Stomach (tissue), 19 donors: ENCODE measurements at places on chromosomes 4 and X. TPM values are rescaled to one million over a fixed set of nuclear protein-coding genes. Genes with fewer than 3 reads are reported as not detected.

DNA sequence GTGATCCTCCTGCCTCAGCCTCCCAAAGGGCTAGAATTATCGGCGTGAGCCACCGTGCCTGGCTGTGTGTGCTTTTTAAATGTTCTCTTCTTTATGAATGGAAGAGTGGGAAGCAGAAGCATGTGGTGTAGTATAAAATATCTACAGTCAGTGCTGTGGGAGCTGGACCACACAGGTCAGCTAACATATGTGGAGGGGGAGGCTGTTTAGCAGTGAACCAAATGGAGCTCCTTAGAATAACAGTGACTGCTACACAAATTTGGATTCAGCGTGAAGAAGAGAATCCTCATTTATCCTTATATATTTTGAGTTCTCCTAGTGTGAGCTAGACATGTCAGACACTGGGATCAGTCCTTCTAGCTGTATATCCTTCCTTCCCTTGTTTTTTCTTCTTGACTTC lies 3.2 kb downstream of the SNX25 start:
- DNase-seq: no peak

- DNase-seq: no peak
Measured at GRCh38 chr4:169628579-169628978, 8.2 kb downstream of the CLCN3 start.

DNA sequence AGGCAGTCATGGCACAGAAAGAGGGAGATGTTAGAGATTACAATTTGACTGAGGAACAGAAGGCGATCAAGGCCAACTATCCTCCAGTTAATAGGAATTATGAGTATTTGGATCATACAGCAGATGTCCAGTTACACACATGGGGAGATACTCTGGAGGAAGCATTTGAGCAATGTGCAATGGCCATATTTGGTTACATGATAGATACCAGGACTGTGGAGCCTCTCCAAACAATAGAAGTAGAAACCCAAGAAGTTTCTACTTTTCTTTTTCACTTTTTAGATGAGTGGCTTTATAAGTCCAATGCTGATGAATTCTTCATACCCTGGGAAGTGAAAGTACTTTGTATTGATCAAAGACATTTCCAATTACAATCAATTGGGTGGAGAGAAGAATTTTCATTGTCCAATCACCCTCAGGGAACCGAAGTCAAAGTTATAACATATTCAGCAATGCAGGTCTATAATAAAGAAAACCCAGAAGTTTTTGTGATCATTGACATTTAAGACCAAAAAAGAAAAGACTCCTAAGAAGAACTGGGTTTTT lies 139.1 kb downstream of the MAB21L2 start:
- no peak for DNase-seq

DNA sequence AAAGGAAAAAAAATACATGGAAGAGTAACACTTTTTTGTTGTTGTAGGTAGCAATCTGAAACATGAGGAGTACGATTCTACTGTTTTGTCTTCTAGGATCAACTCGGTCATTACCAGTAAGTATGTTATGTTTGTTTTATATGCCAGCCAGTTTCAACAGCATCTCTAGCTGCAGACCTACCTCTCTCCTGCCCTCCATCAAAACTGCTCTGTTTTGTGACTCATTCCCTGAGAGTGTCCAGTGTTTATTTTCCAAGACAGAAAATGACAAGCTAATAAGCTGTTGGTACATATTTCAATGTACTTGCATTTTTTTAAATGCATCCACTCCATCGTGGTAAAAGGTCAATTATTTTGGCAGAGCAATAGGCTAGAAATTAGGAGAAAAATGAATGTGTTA lies 347 bp downstream of the AMTN start:
- DNase-seq: no peak

- DNase-seq: peak; percentile 56
Measured at GRCh38 chr4:45410701-45411210, 684.4 kb upstream of the GNPDA2 start.

GRPEL1 gene
- 11.4 TPM for total RNA-seq

- DNase-seq: no peak
Measured at GRCh38 chr4:152162331-152162697, 373.6 kb downstream of the FBXW7 start.

EMD gene
- 24.2 TPM for total RNA-seq

DNA sequence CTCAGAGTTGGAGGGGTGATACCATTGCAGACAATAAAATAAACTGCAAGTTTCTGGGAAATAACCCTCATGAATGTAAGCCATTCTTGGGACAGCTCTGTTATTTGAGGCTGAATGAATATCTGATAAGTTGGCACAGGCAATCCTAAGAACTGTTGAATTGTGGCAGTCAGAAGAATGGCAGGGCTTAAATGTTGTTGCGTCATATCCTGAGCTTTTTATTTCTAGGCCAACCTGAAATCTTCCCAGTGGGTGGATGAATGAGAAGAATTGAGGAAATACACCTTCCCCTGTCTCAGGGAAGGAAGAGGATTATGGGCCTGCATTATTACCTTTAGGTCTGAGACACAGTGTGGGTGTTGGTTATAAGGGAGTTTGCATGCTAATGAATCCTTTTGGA lies 64.4 kb upstream of the C4orf54 start:
- DNase-seq: no peak

- no peak for DNase-seq
Measured at GRCh38 chrX:77779695-77780094, 6.3 kb downstream of the ATRX start.

DNA sequence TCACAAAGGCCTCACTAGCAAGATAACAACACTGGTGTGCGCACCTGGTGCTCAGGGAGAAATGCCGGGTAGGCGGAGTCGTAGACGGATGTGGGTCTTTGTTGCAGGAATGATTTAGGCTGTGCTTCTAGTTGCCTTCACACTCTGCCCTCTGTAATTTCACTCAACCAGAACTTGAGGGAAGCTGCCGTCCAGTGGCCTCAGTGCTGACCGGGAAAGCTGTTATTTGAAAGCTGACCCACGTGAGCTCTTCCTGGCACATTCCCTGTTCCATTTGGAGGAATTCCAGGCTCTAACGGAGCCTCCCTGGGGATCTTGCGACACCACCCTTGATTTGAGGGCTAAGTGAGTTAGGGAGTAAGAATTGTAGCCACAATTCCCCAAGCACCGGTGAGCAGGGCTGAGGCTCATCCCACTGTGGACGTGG lies 15.9 kb downstream of the SH3TC1 start:
- DNase-seq: peak; percentile 52

GRCh38 chr4:186078981-186079638 lies 10.2 kb downstream of the TLR3 start:
- DNase-seq: no peak

DNA sequence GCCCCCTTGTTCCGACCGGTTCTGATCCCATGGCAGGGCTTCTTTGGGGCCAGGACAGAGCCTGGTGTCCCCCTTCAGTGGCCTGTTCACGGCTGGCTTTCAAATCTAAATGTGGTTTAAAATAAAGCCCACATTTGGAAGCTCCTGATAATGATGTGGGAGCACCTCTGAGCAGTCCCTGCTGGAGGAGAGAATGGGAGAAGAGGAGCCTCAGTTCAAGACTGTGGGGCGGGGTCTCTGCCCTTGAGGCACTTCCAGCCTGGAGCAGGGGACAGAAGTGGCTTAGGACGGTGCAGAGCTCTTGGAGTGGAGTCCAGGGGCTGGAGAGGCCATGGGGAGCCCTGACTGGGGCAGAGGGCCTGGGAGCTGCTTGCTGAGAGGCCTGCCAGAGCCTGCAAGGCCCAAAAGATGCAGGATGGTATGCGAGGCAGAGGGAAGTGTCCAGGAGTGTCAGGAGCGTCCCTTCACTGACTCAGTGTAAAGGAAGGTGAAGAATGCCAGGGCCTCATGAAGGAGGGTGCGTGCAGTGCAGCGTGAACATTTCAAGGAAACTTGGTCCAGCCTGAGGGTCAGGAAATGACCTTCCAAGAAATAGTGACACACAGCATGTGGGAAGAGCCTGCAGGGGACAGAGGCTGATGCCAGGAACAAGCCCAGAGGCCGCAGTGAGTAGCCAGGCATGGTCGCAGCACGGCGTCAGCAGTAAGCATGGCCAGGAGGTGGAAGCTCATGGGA lies 21.1 kb upstream of the TADA2B start:
- DNase-seq: no peak

GRCh38 chr4:172705565-172705964 lies 463.0 kb upstream of the GALNT7 start:
- DNase-seq: no peak

CFAP99 gene
- total RNA-seq: not detected

GPM6B gene
- total RNA-seq: 13.4 TPM

GRCh38 chr4:70544279-70544868 lies 26.0 kb downstream of the AMTN start:
- no peak for DNase-seq

DNA sequence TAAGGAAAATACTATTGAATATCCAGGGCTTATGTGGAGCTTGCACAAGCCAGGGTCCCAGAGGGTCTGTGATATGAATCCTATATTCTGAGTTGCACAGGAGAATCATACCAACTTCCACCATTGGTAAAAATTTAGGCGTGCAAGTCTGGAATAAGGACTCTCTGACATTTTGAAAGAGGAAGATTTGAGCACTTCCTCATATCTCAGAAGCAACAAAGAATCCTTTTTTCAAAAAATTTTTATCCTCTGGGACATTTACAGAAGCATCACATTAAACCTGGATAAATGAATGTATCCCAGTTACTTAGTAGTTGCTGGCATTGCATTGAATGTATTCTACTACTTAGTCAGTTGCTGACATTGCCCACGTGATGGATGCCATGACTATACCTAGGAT lies 24.2 kb upstream of the CAMK2D start:
- DNase-seq: no peak

CENPVL2 gene
- not detected for total RNA-seq

DNA sequence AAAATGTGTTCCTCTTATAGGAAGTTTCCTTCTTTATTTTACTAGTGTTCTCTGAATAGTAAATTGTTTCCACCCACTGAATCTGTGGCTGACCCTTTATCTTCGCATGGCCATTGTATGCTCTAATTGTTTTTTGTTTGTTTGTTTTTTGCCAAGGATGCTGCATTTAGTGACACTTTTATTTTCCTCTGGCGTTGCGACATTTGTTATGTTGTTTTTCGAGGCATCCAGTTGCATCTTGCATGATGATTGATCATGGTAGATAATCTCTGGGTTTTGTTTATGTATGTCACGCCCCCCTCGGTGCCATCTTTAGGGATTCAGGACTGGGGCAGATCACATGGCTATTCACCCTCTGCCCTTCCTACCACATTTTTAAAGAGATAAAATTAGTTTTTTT lies 2.2 kb downstream of the NMU start:
- no peak for DNase-seq

GRCh38 chrX:2434270-2435163 lies 66.3 kb downstream of the DHRSX start:
- DNase-seq: no peak

- DNase-seq: no peak
Measured at GRCh38 chr4:158010361-158010760, 162.5 kb downstream of the GASK1B start.

- DNase-seq: no peak
Measured at GRCh38 chr4:163976588-163976987, 482.1 kb downstream of the TMA16 start.

CT83 gene
- not detected for total RNA-seq

DNA sequence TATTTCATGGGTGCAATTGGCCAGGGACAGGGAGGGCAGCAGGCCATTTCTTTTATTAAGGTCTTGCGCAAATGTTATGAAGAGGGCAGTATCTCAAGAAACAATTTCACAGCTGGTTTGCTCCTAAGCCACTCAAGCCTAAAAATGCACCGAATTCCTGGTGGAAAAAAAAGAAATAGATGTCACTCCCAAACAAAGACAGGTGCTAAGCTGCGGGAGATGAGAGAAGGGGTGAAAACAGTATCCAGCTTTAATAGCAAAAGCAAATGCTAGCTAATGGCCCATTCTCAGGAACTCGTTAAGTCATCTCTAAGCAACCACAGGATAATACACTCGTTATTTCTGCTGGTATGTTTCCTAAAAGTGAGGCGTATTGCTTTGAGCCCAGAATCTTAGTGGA lies 116.4 kb downstream of the ARX start:
- no peak for DNase-seq

DNA sequence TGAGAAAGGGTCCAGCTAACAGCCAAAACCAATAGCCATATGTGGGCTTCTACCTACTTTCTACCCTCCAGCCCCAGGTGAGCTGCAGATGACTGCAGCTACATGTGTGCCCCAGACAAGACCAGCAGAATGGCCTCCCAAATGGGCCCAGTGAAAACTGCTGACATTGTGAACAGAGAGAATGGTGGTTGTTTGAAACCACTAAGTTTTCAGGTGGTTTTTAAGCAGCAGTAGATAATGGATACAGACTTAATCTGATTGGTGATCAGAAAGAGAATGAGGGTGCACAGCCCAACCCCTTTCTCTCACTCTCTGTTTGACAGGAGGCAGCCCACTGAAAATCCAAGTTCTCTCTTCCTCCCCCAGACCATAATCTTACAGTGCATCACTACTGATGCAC lies 42.5 kb upstream of the BBS12 start:
- no peak for DNase-seq

GRCh38 chr4:789571-790465 lies 36.1 kb downstream of the CPLX1 start:
- DNase-seq: peak; percentile 29

- DNase-seq: no peak
Measured at GRCh38 chr4:178296669-178297068, 854.4 kb upstream of the AGA start.
